GM23248 (cell line): ENCODE measurements at places on chromosomes 3 and 15. TPM values are rescaled to one million over a fixed set of nuclear protein-coding genes. Genes with fewer than 3 reads are reported as not detected.

GP5 gene
- not detected in 2 replicates for polyA plus RNA-seq

CCR1 gene
- not detected in 2 replicates for polyA plus RNA-seq

GRCh38 chr3:190697901-190698300 is 164.6 kb downstream of the GMNC start:
- peaks cover 16% of the 10 kb centered on the region for H3K4me1 ChIP-seq
- peak overlapping the region; percentile 53 for H3K27ac ChIP-seq
- no peaks in the 10 kb centered on the region for H3K27me3 ChIP-seq
- DNase-seq: peak; percentile 92
- H3K36me3 ChIP-seq: no peaks in the 10 kb centered on the region

- H3K4me1 ChIP-seq: no peaks in the 10 kb centered on the region
- H3K27ac ChIP-seq: no peak overlapping the region
- H3K27me3 ChIP-seq: no peaks in the 10 kb centered on the region
- H3K36me3 ChIP-seq: 0 out of 2 replicates have a peak, but pooled peaks cover 3% of the 10 kb centered on the region
Measured at GRCh38 chr3:134536781-134537180, 50.9 kb downstream of the CEP63 start.

DNA sequence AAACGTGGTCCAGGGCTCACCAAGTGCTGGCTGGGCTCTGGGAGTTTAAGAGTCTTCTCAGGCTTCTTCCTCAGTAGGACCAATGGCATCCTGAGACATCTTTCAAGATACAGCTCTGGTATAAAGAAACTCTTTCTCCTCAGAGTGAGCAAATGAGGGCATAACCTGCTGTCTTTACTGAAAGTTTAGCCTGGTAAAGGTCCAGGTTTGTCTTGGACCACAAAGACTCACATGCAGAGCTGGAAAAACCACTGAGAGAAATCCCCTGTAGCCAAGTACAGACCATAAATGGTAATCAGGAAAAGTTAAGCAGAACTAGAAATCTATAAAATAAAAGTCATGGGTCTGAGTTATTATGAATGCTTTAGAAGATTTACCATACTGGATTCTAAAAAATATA is 23.1 kb downstream of the CD47 start:
- no peaks in the 10 kb centered on the region for H3K27me3 ChIP-seq
- peaks cover 10% of the 10 kb centered on the region; the same call in 1 of the 2 replicates for H3K36me3 ChIP-seq
- H3K4me3 ChIP-seq: no peak overlapping the region
- H3K27ac ChIP-seq: no peak overlapping the region
- DNase-seq: no peak

GRCh38 chr3:19264424-19264823 is 116.1 kb downstream of the KCNH8 start:
- H3K36me3 ChIP-seq: no peaks in the 10 kb centered on the region
- DNase-seq: no peak
- no peaks in the 10 kb centered on the region for H3K4me1 ChIP-seq
- H3K27me3 ChIP-seq: no peaks in the 10 kb centered on the region
- H3K27ac ChIP-seq: no peak overlapping the region

DNA sequence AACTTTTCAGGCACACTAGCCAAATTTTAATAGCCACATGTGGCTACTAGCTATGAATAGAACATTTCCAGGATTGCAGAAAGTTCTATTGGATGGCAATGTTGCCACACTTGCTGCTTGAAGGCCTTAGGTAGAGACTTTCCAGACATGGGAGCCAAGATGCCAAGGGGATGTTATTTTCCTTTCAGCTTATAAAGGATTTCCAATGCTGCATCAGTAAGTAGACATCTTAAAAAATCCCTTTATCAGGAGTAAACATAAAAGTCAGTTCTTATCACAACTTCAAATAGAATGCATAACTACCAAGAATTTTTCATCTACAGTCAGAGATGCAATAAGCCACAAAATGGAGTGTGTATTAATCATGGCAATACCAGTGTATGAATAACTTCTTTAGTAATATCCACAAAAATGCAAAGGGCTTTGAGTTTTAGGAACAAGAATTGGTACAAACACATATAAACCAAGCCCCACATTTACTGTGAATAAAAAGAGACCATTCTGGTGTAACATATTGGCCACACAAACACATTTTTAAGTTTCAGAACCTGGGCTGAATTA is 457.1 kb upstream of the ADAMTS9 start:
- no peaks in the 10 kb centered on the region for H3K36me3 ChIP-seq
- no peaks in the 10 kb centered on the region for H3K27me3 ChIP-seq
- H3K4me1 ChIP-seq: peaks cover 24% of the 10 kb centered on the region
- H3K4me3 ChIP-seq: no peak overlapping the region
- H3K27ac ChIP-seq: 0 out of 2 replicates have a peak overlapping the region, but pooled peaks have one; percentile 2
- peak; percentile 69 for DNase-seq

GRCh38 chr15:70055601-70056051 is 42.1 kb downstream of the TLE3 start:
- peaks cover 9% of the 10 kb centered on the region; the same call in 1 of the 2 replicates for H3K36me3 ChIP-seq
- no peaks in the 10 kb centered on the region for H3K4me1 ChIP-seq
- no peak overlapping the region for H3K27ac ChIP-seq
- no peak for DNase-seq

GRCh38 chr3:5009506-5010109 is 30.4 kb downstream of the BHLHE40 start:
- no peak overlapping the region for H3K27ac ChIP-seq
- peaks cover 30% of the 10 kb centered on the region for H3K4me1 ChIP-seq
- no peak overlapping the region for H3K4me3 ChIP-seq
- H3K36me3 ChIP-seq: no peaks in the 10 kb centered on the region
- no peaks in the 10 kb centered on the region for H3K27me3 ChIP-seq
- peak; percentile 49 for DNase-seq

DNA sequence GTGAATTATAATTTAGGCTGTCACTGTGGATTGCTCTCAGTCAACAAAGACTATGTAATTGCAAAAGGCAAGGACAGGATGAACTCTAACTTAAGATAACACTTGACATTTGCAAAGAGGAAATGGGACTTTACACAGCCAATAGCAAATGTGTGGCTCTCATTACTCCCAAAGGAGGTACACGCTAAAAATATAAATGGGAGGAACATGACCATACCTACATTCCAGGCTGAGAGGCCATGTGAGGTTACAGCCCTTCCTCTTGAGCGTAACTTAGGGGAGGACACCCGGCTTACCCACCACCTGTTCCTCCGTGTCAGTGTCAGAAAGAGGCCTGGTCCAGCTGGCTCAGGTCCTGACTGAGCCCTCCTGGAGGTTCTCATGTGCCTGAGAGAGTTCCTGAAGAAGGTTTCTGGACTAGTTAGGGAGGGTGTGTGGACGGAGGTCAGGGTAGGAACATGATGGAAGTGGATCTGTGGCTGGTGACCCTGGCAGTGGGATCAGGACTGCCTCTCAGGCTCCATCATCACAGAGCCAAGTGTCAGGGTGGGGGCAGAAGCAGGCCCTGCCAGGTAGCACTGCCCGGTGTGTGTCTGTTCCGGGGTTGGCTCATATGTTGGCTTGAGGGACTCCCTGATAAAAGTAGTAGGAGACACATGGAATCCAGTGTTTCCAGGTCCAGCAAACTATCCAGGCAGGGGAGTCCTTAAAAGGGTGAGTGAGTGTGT is 7.9 kb downstream of the POPDC2 start:
- no peak for DNase-seq
- H3K4me1 ChIP-seq: no peaks in the 10 kb centered on the region
- no peak overlapping the region for H3K27ac ChIP-seq
- H3K27me3 ChIP-seq: no peaks in the 10 kb centered on the region
- H3K36me3 ChIP-seq: no peaks in the 10 kb centered on the region
- no peak overlapping the region for H3K4me3 ChIP-seq
